ENCODE measurements at places on chromosomes 5 and 9. TPM values are rescaled to one million over a fixed set of nuclear protein-coding genes. Genes with fewer than 3 reads are reported as not detected.

DNA sequence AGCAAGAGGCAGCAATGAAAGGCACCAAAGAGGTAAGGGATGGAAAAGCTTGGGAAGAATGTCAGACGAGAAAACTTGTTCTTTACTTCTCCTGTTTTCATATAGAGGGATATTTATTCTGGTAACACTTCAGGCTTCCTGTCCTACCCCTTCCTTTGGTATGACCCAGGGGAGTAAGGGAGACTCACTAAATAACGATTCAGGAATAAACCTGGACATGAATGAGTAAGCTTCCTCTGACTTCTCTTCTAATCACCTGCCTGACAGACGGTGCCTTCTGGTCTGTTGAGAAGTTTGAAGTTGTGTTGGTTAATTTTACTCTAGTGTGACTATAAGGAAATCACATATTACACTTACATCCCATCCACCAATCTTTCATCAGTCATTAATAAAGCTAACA lies 461.2 kb downstream of the CDH12 start:
- no peak for DNase-seq

DNA sequence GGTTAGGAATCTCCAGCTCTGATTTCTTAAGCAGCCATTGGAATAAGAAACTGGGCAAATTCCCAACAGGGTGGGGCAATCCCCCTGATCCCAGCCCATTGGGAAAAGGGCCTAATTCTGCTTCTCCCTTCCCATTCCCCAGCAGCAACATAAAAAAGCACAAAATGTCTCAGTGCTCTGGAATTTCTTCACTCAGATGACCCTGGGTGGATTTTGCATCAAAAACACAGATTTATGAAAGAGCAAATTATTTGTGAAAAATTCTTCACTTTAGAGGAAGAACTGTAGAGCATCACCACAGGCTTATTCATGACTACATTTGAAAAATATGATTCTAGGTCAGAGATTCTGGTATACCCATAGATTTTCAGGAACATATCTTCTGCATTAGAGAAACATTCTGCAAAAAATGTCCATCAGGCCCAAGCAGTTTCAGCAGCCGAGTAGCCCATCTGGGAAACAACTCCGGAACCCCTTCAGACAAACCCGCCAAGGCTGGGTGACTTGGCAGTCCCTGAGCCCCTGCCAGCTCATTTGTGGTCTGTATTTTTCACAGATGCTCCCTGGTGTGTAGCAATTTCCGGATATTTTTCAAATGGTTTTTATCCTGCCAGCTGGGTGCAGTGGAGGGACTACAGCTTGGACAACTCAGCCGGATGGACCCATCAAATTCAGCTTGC lies 102.1 kb upstream of the RANBP3L start:
- DNase-seq: no peak

DNA sequence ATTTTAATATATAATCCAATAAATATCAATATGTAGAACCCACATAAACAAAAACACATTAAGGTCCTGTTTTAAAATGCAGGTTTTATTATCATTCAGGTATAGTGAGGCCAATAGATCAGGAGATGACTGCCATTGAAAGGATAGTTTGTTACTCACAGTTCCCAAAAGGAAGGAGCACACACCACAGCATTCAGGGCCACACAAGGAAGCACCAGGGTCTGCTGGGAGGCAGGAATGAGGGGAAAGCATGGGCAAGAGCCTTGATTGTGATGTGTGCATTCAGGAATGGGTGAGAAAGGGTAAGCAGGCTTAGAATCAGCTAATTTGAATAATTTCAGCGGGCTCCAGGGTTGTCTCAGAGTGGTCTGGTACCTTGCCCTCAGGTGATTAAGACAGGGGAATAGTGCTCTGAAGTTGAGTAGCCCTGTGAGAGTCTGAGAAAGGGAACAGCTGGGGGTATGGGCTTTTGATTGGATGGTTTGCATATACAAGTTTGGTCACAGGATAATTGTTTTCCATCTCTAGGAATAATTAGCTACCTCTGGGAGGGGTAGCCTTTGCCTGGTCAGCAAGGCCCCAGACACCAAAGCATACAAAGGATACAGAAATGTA lies 19.8 kb upstream of the OTULIN start:
- no peak for DNase-seq

Gene RNF183
- not detected for total RNA-seq

DNA sequence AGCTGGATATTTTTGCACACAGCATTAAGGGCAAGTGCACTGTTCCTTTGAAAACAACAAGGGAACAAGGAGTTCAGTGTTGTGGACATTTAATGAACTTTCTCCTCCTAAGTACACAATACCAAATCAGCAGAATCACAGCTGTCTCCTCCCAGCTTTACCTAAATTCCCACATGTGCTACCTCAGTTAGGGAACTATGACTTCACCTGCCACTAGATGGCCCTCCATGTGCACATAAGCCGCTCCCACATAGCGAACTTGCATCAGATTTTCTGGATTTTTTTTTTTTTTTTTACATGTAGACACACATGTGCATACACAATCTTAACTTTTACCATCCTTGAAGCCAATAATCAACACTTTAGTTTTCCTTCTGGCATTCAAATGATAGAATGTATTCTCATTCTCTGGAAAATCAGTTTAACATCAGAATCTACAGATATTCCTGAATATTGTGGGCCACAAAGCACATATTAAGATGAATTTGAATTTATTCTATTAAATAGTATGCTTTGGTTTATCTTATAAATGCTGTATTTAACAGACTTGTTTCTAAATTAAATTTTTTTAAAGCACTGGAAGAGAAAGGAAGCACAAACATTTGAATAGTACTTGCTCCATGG lies 123.6 kb downstream of the PALM2AKAP2 start:
- DNase-seq: peak; percentile 34

All from dorsolateral prefrontal cortex (tissue), 122 donors.